ENCODE measurements at places on chromosomes 1 and 21. TPM values are rescaled to one million over a fixed set of nuclear protein-coding genes. Genes with fewer than 3 reads are reported as not detected.
A peak's percentile ranks its signal among the peaks of the same experiment; 100 is the strongest.

DNA sequence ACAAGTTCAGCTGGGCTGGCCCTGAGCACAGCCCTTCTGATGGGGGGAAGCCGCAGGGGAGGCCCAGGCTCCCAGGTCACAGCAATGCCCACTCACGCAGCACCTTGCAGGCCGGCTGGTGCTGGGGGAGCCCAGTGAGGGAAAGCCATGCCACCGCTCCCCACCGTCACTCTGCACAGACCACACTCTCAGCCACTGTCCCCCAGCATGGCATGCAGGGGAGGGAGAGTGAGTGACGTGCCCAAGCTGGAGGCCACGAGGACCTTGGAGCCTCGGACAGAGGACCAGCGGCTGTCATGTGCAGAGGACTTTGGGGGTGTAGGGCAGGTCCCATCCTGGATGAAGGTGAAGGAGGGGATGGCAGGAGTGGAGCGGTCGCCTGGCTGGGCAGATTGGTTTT lies 25.1 kb downstream of the SLC45A1 start:
- no peak for DNase-seq

DNA sequence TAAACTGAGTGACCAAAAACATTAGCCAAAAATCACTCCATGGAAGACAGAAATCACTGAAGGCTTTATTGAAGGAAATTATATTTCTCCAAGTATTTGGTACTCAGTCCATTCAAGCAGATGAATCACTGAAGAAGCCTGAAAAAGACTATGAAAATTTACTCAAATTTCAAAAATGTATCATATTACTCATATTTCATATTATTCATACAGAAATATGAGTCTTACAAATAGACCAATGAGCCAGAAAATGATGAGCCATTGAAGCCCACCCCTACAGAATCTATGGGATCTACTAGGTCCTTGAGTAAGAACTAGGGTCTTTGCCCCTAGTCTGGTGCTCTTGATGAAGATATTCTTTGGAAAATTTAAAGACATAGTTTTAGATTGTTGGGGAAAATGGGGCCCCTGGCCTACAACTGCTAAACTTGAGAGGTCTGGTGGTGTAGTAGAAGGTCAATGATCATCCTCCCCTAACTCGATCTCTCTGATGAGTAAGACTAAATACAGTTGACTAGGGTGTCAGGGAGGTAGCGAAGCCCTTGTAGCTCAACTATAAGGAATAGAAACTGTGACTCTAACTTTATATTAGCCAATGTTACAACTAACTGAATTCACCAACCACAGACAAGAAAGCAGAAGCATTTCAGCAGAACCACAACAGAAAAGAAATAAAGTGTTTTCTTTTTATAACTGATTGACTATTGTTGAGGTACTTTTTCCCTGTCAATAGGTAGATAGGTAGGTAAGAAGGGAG lies 81.0 kb downstream of the NOTCH2 start:
- DNase-seq: no peak

DNA sequence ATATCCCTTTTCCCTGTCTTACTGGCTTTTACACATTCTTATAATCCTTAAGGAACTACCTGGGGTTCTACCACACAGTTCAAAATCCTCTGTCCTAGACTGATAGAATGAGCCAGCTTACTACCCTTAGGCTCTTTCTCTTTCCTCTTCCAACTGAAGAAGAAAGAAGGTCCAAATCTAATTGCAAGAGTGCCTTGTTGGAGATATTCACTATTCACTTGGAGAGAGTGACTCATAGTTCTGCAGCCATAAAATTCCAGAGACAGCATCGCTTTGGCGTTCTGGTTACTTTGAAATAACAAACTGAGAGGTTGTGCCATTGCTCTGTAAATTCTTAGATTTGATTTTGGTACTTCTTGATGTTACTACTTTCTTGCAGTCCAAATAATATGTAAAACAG lies 4.2 kb downstream of the CADM3 start:
- no peak for DNase-seq

GRCh38 chr1:18256282-18257235 lies 149.0 kb downstream of the IGSF21 start:
- DNase-seq: peak; percentile 87

DNA sequence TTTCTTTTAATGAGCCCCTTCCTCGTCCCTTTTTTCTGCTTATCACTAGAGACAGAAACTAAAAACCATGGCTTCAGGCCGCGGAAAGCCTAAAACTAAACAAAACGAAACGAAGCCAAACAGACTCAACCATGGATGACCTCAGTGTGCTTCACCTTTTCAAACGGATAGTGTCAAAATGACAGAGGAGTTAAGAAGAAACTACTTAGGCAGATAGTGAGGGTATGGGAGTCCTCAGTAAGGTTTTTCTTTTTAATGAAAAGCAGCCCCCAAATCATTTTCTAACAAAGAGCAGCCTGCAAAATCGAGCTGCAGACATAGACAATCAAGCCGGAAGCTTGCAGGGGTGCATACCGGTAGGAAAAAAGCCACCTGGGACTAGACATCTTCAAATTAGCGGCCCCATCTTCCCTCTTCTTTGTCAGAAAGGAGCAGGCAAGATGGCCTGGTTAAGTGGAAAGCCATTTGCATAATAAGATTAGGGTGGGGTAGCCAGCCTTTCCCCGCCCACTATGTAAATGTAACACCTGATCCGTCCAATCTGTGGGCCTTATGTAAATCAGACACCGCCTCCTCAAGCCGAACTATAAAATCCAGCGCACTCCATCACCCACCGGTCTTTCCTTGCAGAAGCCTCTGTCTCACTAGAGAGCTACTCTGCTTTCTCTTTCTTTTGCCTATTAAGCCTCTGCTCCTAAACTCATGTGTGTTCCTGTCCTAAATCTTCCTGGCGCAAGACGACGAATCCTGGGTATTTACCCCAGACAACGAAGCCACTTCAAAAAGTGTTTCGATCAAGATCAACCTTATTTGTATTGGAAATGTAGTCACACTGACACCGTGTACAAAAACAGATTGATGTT lies 6.2 kb upstream of the ERO1B start:
- DNase-seq: no peak

- peak; percentile 35 for DNase-seq
Observed at GRCh38 chr1:151282883-151283725, 1.0 kb downstream of the ZNF687 start.

DNA sequence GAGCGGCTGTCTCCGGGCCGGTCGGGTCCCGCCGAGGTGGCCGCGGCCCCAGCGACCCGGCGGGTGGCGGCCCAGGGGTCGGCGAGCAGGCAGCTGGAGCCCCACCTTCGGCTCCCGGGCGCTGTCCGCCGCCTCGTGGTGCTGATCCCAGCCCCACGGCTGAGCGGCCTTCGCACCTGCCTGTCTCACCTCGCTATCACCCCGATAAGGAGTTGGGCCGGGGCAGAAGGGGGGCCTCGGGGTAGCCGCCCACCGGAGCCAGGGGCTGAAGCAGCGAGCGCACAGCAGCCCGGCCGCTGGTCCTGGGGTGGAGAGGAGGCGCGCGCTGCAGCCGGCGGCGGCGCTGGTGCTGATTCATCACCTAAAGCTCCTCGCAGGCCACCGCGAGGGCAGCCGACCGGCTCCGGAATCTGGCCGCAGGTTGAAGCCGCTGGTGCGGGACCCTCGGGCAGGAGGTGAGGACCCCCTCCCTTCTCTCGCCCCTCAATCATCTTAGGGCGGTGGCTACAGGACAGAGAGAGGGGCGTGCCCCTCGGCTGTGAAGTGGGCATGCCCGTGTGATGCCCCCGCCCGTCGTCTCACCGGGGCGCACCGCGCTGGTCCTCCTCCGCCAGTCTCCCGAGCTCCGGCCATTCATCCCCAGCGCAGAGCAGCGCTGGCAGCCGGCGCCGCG lies 575 bp downstream of the TRIM67 start:
- peak; percentile 34 for DNase-seq

DNA sequence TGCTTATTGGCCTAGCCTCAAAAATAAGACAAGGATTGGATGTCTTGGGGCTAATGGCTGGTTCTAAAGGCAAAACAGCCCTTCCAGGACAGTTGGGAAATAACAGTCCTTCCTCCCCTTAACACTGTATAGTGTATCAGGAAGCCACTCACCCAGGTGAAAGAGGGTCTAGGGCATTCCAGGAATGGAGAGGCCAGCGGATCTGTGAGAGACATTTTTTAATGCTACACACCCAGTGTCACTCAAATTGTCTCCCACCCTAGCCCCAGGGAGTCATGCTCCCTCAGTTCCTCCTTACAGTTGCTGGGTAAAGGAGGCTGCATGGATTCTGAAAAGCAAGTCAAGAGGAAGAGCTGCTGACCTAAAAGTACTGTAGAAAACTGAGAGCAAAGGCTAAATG lies 24.1 kb upstream of the EXO1 start:
- no peak for DNase-seq

DNA sequence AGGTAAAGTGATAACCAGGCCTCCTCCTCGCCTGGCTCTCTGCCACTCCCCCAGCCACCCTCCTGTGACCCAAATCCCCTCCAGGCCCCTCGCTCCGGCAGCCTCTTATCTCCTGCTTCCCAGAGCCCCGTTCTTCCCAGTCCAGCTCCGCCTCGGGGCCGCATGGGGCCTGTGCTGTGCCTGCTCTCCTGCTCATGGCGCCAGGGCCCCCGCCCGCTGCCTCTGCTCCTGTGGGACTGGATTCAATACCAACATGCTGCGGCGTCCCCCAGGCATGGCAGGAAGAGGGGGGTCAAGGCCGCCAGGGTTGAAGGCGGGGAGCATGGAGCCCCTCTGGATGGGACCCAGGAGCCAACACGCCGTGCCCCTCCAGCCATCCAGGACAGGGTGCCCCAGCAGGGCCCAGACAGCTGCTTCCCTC lies 213.0 kb upstream of the VAMP3 start:
- no peak for DNase-seq

GRCh38 chr1:231093156-231093922 lies 53.3 kb upstream of the FAM89A start:
- DNase-seq: no peak

GRCh38 chr1:174153085-174153824 lies 6.1 kb upstream of the RABGAP1L start:
- DNase-seq: no peak

DNA sequence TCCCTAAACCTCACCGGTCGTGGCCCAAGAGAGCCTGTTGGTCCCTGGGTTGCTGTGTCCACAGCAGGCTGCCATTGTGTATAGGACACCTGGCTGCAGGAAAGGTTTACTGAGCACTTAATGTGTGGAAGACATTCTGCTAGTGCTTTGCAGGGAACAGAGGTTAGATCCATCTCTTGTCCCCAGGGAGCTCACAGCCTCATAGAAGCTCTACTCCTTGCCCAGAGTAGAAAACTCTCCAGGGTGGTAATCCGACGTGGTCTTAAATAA lies 16.9 kb upstream of the ALPL start:
- DNase-seq: no peak

DNA sequence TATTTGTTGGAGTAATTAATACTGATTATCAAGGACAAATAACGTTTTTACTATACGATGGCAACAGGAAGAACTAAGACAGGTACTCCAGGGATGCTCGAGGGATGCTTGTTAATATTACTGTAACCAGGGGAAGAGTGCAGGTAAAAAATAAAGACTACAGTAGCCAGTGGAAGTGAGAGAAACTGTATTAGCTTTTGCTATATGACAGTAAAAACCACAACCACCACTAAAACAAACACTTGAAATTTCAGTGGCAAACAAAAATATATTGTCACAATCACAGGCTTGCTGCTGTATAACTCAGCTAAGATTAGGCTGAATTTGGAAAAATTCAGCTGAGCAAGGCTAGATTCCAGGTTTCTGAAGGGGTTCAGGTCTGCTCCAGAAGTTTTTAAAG lies 812.6 kb upstream of the ADGRL4 start:
- DNase-seq: no peak

GRCh38 chr1:46284597-46285564 lies 18.5 kb downstream of the LRRC41 start:
- no peak for DNase-seq

DNA sequence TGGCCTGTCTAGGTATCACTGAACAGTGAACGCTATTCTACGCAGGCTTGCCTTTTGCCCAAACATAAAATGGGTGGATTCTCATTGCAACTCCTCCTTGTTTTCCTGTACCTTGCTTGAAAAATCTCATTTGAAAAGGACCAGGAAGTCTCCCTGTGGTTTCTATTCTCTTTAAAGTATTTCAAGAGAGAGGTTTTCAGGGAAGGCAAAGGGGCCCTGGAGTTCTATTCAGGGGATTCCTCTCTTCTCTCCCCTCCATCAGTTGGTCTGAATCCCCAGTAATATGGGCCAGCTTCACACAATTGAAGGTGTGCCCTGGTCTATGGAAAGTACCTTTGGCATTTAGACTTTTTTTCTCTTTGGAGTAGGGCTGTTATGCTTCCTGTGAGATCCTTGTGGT lies 311.3 kb downstream of the RGS7 start:
- no peak for DNase-seq

DNA sequence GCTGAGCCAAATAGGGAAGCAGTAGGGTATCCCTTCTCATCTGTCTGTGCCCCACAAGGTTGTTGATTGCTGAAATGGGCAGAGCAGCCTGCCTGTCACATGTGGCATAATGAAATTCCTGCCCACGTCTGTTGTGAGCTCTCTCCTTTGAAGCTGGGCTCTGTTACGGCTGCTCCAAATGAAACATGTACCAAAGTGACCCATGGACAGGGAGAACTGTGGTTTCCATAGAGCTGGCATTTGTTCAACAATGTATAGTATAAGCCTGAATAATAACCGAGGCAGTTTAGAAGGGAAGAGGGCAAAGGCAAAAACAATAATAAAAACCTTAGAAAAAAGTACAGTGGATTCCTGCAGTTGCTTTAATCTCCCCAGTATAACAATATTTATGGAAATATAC lies 149.7 kb downstream of the LYPLAL1 start:
- no peak for DNase-seq

DNA sequence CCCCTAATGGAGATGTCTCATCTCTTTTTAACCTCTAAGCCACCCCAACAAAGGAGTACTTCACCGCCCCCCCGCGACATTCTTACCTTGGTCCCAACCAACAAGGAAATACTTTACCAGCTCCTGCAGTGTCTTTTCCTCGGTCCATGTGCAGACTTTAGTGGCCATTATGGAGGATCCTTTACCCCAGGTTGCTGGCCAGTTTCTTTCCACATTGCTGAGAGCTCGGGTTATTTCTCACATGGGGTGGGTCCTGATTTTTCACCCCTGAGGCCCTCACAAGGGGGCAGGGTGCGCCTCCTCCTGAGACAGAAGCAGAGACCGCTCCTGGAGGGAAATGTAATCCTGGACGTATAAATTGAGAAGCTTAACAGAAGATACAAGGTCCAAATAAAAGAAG lies 3.0 kb upstream of the AADACL3 start:
- DNase-seq: no peak

- no peak for DNase-seq
Observed at GRCh38 chr1:236869911-236870310, 74.8 kb downstream of the MTR start.

DNA sequence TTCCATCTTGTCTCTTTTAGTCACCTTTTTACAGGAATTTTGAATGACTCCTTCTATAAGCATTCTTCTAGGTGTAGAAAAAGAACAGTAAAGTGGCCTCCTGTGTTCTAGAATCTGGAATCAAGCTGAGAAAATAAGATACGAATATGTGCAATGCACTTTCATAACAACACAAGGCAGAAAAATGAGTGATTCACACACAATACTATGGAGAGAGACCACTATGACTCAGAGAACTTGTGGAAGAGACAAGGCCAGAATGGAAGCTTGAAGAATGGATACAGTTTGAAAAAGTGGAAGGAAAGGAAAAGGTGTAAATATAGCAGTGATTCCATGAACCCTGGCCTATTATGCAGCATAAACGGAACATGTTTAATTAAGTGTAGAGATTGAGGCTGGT lies 57.1 kb upstream of the SAMSN1 start:
- DNase-seq: no peak

The ANGPTL3 gene
- 0.14 TPM for total RNA-seq

The TXNIP gene
- 631 TPM for total RNA-seq

The KRTAP15-1 gene
- not detected for total RNA-seq

The TCHHL1 gene
- not detected for total RNA-seq
